Activated CD4-positive, alpha-beta T cell treated with anti-CD3 and anti-CD28 coated beads, Interleukin-2, amount 50 U/mL, for 1 hour (primary cell): ENCODE measurements at places on chromosomes 3 and 15.
A peak's percentile ranks its signal among the peaks of the same experiment; 100 is the strongest.

GRCh38 chr15:77564341-77564740, 68.4 kb downstream of the LINGO1 start:
- DNase-seq = no peak

DNA sequence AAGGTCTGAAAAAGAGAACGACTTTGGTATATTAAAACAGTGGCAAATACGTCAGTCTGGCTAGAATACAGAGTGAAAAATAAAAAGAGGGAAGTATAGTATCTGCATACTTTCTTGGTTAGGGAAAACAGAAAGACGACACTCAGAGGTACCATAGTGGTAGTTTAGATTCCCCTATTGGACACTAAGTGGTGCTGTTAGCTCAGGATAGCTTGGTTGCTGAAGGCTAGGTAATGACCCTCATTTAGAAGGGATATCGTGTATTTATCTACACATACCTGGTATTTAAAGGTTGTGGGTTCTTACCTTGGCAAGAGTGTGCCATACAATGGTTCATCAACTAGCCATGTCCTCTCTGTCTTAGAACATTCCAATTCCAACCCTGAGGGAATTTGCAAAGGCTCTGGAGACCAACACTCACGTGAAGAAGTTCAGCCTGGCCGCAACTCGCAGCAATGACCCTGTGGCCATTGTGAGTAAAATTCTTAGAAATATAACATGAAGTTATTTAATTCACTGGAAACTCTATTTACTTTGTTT, 31.0 kb downstream of the TMOD2 start:
- DNase-seq = no peak

GRCh38 chr3:167450675-167451074, 23.2 kb downstream of the SERPINI2 start:
- no peak for DNase-seq

GRCh38 chr3:8020047-8020841, 481.4 kb upstream of the LMCD1 start:
- no peak for DNase-seq

DNA sequence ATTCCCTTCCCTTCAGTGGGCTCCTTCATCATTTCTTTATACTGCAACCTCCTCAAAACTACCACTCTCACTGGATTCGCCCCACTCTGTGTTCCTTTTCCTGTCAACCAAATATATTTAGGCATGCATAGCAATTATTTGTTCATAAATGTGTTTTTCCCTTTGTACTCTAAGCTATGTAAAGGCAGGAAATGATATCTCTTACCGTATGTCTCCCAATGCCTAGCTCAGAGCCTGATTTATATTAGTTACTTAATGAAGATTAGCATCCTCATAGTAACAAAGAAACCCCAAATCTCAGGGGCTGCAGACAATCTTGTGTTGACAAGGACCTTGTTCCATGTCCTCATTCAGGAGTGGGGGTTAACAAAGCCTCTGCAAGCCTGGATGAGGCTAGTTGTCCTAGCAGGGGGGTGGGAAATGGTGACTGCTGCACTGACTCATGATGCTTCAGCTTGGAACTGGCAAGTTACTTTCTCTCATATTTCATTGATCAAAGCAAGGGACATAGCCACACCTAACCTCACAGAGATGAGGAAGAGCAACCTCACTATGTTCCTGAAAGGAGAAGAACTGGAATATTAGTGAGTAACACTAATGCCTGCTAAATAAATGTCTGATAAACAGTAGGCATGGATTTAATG, 15.2 kb downstream of the PHLDB2 start:
- no peak for DNase-seq

GRCh38 chr15:70427167-70428120, 329.7 kb upstream of the TLE3 start:
- no peak for DNase-seq

GRCh38 chr15:84648539-84648938, 5.5 kb downstream of the WDR73 start:
- no peak for DNase-seq

DNA sequence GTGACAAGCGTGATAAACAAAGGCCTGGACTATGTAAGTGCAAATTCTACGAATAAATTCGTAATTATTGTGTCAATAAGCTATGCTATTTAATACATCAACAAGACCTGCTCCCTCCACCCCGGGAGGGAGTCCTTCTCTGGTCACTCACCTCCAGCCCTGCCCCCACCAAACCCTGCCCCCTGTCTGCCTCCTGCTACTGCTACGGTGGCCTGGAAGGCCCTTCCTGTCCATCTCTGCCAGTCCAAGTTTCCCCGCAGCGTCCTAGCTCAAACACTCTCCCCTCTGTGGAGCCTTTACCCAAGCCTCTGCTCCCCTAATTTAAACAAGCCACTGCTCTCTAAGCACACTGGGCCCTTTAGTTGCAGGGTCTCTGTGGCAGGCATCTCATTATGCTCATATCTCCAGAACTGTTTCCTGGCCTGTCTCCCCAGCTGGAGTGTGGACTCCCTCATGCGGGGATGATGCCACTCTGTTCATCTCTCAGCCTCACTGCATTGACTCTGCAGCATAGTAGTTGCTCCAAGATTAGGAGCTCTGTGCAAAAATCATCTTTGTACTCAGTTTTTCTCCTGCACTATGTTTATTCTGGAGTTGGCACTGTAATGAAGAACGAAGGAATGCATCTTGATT, 241.2 kb downstream of the NTRK3 start:
- no peak for DNase-seq

DNA sequence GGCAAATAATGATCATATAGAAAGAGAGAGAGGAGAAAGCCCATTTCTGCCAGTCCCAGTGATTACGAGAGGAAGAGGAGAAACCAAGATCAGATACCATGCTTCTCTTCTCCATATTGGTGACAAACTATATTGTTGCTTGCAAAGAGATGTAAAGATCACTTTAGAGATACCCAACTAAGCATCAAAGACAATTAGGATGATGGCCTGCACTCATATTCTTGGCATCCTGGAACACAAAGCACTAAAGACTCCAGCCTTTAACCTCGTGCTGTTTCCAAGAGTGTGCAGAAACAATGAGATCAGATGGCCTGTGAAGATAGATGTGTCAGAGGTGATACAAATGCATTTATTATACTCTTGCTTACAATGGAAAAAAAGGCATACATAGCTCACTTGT, 170.7 kb upstream of the TP63 start:
- no peak for DNase-seq

- no peak for DNase-seq
These were observed 1.5 kb downstream of the TRPC1 start for GRCh38 chr3:142725357-142725739.

- DNase-seq = no peak
These were observed 36.9 kb downstream of the CTNNB1 start for GRCh38 chr3:41236228-41236627.

GRCh38 chr3:12974334-12974733, 98.9 kb downstream of the IQSEC1 start:
- DNase-seq = no peak

DNA sequence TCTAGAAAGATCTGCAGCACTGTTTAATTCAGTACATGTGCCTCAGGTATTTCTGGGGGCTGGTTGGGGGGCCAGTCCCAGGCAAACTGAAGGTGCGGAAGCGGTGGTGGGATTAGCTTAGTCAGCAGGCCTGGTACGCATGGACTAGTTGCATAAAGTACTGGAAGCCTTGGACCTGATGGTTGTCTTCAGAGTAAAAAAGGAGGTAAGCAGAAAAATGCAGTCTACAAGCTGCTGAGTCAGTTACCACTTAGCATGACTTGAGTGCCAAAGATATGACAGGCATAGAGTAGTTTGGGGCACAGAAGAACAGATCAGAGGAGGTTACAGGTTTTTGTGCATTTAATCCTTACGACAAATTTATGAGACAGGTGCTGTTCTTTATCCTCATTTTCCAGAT, 19.9 kb upstream of the GOLGA8J start:
- DNase-seq = no peak

DNA sequence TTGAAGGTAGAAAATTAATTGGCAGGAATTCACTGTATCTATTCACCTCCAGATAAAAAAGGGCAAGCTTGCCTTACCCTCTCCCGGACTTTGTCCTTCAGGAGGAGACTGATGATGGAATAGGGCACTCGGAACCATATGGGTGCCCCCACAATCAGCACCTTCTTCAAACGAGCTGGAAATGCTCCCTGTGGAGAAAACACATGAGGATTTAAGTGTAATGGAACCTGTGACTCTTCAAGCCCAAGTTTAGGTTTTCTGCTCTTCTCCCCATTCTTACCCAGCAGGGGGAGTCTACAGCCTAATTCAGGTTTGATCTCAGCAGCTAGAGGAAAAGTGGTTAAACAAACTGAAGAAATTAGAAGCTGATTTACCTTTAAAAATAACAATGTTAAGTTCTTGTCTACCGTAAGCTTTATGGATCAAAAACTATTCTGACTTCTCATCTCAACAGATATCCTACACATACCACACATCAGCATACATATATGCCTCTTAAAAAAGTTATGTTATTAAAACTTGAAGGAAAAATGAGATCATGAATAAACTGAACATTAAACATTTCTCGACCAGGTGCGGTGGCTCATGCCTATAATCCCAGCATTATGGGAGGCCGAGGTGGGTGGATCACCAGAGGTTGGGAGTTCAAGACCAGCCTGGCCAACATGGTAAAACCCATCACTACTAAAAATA, 57.5 kb upstream of the SIN3A start:
- peak; percentile 2 for DNase-seq

DNA sequence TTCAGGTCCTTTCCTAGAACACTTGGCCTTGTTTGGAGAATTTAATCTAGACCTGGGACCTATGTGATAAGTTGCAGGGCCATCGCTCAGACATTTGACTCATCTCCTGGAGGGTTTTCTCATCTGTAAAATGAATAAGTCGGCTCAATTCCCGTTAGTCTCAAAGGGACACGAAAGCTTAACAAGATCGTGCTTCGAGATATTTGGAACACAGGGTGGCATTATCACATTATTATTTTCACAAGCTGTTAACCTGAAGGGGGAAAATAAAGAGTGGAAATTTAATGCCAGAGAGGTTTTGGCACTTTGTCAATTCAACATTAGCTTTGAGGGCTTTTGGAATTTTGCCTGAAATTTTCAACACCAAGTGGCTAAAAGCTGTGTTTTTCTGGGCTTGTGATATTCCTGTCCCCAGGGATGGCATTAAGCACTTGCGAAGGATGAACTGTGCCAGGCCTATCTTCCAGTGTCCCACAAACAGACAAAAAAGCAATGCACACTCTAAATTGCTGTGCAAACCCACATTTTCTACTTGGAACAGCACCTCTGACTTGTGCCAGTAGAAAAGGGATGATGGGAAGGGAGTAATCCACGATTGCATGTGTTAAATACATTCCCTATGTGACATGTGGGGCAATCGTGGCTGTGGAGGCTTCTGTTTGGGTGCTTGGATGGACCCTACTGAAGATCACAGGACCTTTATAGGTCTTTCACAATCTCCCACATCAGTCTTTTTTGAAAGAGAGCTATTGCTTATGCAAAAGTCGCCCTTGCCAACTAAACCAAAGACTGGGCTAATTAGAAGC, 478.7 kb downstream of the MFSD1 start:
- DNase-seq = no peak
